Dermis blood vessel endothelial cell (primary cell): ENCODE measurements at places on chromosomes 12 and 14. TPM values are rescaled to one million over a fixed set of nuclear protein-coding genes. Genes with fewer than 3 reads are reported as not detected.

DNA sequence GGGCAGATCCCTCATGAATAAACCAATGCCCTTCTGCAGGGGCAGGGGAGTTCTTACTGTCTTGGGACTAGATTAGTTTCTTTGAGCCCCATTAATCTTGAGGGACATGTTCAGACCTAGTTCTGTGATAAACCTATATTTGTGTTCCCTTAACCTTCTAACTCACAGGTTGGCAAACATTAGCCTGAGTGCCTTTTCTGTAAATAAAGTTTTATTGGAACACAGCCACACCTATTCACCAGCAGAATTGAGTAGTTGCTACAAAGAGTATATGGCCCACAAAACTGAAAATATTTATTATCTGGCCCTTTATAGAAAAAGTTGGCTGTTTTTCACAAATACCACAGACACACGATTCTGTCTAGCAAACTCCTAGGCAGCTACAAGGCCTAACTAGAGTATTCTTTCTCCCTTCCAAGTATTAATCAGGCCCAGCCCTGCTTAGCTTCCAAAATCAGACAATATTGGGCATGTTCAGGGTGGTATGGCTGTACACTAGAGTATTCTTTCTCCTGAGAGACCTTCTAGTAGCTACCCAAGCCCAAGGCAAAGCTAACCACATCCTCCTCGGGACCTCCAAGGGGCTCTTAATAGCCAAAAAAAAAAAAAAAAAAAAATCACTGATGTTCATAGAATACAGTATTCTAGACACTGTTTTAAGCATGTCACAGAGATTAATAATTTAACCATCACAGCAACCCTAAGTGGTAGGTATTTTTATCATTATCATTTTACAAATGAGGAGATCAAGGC lies 199.3 kb upstream of the PWP1 start:
- DNase-seq, result no peak

GRCh38 chr12:48030173-48030650 lies 25.9 kb upstream of the COL2A1 start:
- no peak for DNase-seq

PMCH gene
- total RNA-seq, result 0.23 TPM in 1 of 2 replicates, not detected in the other

GRCh38 chr12:66047411-66048021 lies 83.0 kb downstream of the LLPH start:
- DNase-seq, result no peak

TGM1 gene
- 0.17 and 0.51 TPM in 2 replicates for total RNA-seq

DNA sequence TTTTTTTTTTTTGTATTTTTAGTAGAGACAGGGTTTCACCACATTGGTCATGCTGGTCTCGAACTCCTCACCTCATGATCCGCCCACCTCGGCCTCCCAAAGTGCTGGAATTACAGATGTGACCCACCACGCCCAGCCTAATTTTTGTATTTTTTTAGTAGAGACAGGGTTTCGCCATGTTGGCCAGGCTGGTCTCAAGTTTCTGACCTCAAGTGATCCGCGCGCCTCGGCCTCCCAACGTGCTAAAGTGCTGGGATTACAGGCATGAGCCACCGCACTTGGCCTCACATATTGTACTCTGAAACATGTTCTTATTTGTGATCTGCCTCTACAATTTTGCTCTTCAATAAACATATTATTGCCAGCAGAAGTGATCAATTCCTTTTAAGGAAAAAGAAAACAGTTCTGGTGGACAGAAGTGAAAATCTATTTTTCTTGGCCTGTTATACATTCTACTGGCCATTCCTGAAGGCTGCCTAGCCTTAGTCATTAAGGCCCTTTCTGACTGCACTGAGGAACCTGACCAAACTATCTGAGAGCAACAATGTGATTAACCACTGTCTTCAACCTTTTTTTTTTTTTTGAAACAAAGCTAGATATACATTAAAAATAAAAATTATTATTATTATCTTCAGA lies 36.1 kb downstream of the SNX6 start:
- no peak for DNase-seq

DNA sequence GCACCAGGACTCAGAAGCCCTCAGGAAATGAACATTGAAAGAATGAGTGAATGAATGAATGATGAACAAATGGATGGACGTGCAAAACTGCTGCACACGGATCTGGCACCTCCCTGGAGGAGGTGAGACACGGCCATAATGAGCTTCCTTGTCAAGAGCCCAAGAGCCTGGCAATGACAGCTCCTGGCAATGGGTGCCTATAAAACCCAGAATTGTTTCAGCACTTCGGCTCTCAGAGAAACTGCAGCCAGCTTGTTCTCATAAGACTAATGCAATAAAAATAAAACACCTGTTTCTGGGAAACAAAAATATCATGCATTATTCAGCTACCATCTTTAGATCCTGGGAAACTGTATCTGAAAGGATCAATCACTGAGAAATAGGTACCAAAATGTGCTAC lies 200.5 kb upstream of the SFSWAP start:
- DNase-seq, result no peak

ADAMTS20 gene
- total RNA-seq, result not detected in 2 replicates
